Brain microvascular endothelial cell (primary cell): ENCODE measurements at places on chromosomes 16 and 17.

DNA sequence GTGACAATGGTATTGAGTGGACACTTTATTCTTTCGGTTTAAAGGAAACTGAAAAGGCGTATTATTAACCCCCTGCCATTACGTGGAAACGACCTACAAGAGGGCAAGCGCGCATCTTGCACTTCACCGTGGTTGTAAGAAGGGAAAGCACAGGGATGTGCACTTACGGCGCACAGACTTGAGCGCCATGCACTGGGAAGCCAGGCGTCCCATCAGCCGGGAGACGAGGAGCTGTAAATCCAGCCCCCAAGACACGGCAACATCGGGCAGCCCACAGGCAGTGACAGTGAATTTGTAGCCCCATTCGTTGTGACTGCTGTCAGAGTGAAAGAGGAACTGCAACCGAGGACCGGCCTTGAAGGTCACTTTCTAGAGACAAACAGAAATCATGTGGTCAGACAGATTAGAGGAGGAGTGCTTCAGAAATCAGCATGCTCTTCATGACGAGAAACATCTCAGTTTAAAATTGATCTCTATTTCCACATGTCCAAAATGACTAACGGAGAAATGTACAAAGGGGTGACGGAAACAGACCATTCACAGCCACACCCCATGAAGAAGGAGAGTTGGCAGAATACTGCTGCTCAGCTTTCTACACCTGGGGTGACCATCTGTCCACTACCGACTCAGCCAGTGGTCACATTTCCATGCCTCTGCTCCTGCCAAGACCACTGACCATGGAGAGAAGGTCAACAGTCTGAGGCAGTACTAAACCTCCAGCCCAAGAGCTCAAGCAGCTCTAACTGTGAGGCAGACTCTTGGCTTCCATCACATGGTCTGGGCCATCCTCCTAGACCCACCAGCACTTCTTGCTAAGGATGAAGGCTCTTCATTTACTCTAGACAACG is 68.6 kb downstream of the ZZEF1 start:
- no peak for DNase-seq

DNA sequence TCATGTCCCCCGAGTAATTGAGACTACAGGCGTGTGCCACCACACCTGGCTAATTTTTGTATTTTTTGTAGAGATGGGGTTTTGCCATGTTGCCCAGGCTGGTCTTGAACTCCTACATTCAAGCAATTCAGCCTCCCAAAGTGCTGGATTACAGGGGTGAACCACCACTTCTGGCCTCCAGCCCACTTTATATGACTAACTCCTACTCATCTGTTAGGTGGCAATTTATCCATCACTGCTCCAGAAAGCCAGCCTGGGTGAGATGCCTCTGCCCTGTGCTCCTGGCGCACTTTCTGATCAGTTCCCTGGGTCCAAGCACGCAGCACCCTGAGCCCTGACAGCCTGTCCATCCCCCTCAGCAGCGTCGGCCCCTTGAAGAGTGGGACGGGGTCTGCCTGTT is 29.4 kb downstream of the ADAM11 start:
- no peak for DNase-seq

- no peak for DNase-seq
Measured at GRCh38 chr16:46762583-46762982, 14.4 kb upstream of the MYLK3 start.

DNA sequence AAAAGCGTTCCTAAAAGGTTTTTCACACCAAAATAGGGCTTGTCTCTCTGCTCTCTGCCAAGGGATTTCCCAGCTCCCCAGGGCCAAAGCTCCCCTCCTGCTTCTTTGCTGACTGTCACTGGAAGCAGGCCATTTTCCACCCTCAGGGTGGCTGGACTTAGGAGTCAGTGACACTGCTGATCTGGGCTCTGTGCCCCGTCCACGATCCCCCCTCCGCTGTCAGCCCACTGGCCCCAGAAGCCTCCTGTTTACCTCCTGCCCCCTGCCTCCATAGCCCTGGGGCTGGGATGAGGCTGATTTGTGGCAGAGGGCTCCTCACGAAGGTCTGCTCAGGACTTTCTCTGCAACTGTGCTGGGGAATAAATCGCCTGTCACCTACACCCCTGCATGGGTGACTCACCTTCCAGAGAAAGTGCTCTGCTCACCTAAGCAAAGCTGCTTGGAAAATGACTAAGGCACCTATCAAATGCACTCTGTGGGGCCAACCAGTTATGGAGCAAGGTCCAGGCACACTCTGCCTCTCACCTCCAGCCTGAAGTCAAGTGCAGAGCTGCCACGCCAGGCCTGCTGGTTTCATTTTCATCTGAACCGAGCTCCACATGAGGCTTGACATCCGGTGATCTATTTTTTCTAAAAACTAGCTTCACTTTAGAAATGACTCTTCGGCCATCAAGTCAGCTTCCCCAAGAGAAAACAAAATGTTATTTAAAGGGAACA is 4.9 kb downstream of the MAP3K14 start:
- peak; percentile 39 for DNase-seq

GRCh38 chr17:4673169-4673568 is 30.8 kb downstream of the PELP1 start:
- DNase-seq: no peak

DNA sequence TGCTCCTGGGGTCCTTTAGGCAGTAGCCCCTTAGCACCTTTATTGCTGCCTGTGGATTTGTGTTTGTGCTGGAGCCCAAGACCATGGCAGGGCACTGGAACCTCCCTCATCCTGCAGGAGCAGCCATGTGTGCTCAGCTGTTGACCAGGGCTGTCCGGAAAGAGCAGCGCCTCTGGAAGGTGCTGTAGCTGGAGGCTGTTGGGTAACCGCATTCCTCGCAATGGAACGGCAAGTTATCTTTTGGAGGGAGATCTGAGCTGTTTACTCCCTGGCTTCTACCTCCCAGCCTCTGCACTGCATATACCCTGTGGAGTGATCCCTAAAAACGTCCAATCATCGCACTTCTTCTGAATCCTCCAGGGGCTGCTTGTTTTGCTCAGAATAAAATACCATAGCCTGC is 291.0 kb downstream of the SNX29 start:
- no peak for DNase-seq

DNA sequence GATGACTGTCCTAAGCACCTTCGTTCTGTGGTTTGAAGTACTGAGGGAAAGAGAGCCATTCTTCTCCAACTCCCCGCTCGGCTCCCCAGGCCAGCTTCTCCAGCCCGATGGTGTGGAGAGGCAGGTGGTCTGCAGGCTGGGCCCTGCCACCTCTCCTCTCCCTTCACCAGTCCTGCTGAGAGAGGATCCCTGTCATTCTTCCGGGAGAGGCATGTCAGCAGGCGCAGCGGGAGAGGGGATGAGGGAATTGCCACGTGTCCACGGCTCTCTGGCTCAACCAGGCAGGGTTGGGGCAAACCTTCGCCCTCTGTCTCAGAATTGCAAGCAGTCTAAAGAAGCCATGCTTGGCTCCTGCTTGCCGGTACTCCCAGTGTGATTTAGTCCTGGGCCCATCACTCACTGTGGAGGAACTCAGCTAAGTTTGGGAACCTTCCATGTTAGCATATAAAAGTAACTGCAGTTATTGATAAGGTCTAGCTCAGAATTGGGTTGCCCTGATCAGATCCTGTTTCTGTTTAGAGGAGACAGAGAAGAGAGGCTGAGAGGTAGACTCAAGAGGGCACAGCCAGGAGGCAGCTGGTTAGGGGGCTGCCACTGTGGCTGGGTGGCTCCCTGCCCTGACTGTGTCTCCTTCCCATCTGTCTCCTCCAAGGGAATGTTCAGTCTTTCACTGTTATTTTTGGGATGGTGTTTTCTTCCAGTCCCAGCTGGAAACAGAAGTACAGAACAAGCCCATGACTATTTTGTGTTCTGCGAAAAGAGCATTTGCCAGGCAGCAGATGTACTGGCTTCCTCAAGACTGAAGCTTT is 17.4 kb downstream of the HS3ST3B1 start:
- DNase-seq: no peak
